GM12865 (cell line): ENCODE measurements at places on chromosomes 12 and 14.

- no peak for DNase-seq
These were observed 11.4 kb downstream of the SLC7A8 start for GRCh38 chr14:23172096-23172495.

GRCh38 chr14:58954052-58954451 lies 234.4 kb upstream of the DAAM1 start:
- peak; percentile 60 for DNase-seq

DNA sequence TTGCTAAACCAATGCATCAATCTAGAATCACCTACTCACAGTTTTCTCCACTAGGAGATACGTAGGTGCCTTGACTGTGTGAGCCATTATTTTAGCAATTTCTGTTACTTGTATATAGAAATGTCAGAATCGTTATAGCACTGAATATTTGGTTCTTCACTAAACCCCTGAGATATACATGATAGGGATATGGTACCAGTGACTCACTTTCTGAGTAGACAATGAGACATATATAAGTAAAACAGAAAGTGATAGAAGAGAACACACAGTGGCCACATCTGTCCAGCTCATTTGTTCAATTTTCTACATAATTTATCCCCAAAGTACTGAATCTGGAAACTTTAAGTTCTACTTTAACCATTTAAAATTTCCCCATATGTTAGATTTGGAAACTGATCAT lies 1505.5 kb upstream of the TMEM132C start:
- no peak for DNase-seq

GRCh38 chr14:23358042-23358441 lies 5.4 kb upstream of the SLC22A17 start:
- DNase-seq: no peak

GRCh38 chr12:124338448-124338847 lies 43.6 kb downstream of the RFLNA start:
- no peak for DNase-seq

- no peak for DNase-seq
These were observed 112.8 kb downstream of the LLPH start for GRCh38 chr12:66017736-66018135.

- no peak for DNase-seq
These were observed 25.8 kb downstream of the TRIP11 start for GRCh38 chr14:92014040-92014439.

DNA sequence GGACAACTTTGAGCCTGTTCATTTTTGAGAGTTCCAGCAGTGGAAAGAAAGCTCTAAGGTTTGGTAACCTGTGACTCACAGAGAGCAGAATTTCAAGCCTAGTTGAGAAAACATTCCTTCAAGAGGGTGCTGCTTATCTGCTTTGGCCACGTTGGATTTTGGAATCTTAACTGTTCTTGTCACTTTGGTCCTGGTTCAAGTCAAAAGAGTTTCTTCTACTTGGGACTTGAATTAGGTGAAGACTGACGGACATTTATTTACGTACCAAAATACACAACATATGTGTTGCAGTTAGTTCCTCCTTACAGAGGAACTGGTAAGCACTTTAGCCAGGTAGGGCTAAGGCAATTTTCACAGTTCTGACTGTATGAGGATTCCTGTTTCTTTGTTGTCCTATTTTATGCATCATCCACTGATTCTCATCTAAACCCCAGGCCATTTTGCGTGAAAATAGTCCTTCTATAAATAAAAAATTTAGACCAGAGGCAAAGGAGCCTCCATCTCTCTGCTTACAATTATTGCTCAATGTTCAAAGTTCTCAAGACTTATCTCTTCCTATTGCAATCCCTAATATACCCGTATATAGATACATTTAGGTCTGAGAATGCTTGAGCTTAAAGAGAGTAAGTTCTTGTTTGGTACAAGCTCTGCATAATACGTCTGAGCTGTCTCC lies 580.9 kb downstream of the DIO2 start:
- no peak for DNase-seq

DNA sequence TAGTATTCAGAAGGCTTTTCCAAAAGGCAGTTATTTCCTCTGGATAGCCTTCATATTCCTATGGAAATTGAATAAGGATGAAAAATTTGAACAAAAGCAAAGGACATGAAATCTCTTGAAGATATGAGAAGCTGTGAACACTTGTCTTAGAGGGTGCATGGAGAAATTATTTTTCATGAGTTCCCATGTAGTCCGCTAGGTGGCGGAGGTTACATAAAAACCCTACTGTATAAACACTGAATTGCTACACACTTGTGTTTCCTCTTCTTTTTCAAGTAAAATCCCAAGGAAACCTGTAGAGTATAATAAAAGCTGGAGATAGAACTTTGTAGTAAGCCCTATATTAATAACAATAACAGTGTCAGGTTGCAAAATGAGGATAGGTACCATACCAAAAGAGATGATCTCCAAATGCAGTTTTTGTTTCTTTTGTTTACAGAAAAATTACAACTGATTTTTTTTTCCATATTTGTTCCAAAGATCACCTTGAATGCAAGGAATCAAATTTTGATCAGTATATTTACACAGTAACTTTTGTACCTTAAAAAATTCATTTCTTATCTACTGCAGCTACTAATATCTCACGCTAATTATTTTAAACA lies 37.8 kb upstream of the OR4E1 start:
- peak; percentile 53 for DNase-seq

DNA sequence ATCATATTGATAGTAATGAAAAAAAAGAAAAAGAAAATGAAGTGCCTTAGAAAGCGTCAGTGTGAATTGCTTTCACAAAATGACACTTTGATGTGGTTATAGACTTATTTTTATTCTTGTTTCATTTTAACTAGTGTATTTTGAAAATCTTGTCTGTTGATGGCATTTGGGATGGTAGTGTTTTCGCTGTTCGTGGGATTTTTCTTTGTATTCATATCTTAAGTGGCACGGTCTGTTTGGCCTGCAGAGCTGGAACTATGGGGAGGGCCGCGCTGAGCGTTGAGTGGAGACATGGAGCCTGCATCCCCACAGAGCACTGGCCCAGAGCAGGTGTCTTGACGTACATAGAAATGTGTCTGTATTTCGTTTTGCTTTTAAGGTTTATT lies 61.6 kb downstream of the WDR20 start:
- DNase-seq: peak; percentile 61

DNA sequence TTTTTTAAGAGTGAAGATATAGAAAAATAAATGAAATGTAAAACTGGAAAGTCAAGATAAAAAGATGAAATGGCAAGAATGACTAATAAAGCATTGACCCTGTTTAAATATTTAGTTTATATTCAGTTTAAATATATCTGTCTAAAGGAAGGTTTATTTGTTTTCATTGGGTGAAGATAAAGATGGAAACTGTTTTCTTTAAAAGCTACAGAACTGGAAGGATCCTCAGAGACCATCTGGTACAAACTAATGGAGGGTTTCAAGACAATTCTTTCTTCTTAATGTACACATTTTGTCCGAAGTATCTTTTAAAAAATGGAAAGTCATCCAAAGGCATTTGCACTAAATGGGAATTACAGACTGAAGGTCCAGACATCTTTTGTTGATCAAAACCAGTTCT lies 142.6 kb downstream of the EPS8 start:
- DNase-seq: no peak

GRCh38 chr14:77026930-77027537 lies 1.5 kb downstream of the IRF2BPL start:
- DNase-seq: peak; percentile 78

DNA sequence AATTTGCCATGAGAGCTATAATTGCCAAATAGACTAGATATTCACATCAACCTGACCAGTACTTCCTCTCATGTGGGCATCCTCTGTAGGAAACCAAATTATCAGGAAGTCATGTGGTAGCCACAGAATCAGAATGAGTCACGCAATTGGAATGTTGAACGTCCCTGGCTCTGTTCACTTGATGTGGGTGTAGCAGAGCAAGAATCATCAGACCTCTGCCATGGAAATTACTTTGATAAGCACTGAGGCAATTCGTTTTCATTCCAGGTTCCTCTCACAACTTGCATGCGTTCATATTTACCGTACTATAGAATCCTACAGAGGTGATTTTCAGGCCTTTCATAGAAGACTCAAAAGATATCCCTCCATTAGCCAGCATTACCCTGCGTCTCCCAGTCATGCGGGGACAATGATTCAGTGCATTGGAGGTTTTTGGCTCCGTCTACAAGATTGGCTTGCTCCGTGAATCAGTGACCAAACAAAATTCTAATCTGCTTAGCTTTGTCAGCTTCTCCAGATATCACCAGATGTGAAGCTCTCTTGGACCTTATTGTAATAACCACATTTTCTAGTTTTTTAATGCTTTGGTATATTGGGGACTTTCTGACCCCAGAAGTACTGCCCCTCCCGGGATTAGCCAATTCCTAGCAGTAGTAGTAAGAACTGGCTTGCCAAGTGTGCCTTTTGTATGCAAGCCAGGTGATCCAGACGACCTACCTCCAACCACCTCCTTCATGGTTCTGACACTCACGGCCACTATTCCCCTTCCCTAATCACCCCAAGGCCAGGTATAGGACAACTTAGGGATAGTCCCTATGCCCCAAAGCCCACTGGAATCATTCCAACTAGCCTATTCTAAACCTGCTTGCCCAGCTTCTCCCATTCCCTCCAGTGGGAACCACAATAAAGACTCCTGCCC lies 133.4 kb downstream of the KICS2 start:
- DNase-seq: peak; percentile 10

- DNase-seq: no peak
These were observed 272.8 kb downstream of the AKAP6 start for GRCh38 chr14:32601906-32602305.

- no peak for DNase-seq
These were observed 21.5 kb downstream of the RFLNA start for GRCh38 chr12:124316257-124316900.

DNA sequence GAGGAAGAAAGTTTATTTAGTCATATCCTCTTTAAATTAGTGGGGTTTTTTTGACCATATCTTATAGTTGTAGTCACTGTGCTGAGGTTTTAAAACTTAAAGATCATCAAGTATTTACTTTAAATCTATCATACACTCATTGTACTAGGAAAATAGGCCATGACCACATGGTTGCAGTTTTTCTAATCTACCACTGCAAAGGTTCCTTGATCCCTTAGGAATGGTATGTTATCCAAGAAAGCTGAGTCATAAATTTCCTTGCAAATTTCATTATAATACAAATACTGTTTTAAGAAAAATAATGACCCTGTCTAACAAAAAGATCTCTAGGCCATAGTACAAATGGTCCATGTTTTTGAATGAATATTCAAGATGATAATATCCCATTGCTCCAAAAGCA lies 74.7 kb downstream of the DBX2 start:
- no peak for DNase-seq

DNA sequence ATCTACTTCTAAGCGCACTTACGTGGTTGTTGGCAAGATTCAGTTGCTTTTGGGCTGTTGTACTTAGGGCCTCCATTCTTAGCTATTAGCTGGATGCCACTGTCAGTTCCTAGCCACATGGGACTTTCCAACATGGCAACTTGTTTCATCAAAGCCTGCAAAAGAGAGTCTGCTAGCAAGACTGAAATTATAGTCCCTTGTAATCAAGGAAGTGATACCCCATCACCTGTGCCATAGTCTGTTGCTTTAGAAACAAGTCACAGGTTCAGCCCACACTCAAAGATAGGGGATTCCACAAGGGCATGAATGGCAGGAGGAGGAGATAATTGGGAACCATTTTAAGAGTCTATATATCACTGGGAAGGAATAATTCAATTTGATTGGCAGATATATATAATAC lies 27.1 kb upstream of the SLC17A8 start:
- DNase-seq: peak; percentile 82

DNA sequence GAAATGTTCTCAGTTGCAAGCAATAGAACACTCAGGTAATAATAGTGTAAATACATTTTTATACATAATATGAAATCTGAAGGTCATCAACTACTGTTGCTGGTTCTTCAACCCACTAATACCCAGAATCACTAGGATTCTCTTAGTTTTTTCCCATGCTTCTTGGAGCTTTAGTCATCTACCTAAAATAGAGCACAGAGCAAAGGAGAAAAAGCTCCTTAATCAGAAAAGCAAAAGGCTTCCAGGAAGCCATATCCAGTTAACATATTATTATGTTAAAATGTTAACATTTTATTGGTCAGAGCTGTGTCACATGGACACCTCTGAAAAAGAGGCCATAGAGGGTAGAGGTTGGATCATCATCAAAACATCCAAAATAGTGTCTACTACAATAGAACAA lies 57.0 kb downstream of the CCER1 start:
- no peak for DNase-seq

- peak; percentile 49 for DNase-seq
These were observed 101.9 kb downstream of the SLC8A3 start for GRCh38 chr14:70086685-70087379.

GRCh38 chr14:74417611-74418010 lies 8.4 kb downstream of the SYNDIG1L start:
- no peak for DNase-seq

DNA sequence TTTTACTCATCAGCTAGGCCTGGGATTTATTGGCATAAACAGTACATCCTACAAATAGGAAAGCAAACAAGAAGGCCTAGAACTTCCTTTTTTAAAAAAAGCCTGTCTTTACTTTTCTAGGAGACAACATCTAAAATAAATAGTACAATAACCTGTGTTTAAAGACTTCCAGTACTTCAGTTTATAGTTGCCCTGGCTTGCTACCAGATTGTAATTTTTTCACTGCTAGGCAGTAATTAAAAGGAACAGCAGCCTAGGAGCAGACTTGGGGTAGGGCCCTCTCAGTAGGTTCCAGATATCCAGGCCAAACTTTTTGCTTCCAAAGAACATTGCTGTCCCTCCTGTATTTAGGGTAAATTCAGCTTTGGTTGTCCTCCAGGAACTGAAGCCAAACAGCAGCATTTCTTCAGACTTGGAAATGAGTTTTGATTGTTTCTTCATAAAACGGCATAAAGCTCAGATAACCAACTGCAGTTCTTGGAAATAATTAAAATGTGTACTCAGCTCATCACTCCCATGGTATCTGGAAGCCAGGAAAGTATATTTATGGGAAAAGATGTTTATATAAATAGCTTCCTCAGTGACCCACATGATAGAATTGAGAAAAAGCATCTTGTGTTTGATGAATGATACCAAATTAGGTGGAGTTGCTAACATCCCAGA lies 61.7 kb downstream of the PPP1R36 start:
- DNase-seq: no peak

GRCh38 chr12:56721216-56721615 lies 3.9 kb downstream of the NACA start:
- no peak for DNase-seq
